Spinal cord (tissue), 10 donors: ENCODE measurements at places on chromosomes 1 and 21. TPM values are rescaled to one million over a fixed set of nuclear protein-coding genes. Genes with fewer than 3 reads are reported as not detected.

TMEM54 gene
- 7.1 TPM for total RNA-seq

- peak; percentile 47 for DNase-seq
Measured at GRCh38 chr21:39885119-39885848, 18.0 kb downstream of the PCP4 start.

GRCh38 chr1:119617751-119618691, 30.0 kb downstream of the ZNF697 start:
- DNase-seq, result no peak

KRTAP19-1 gene
- not detected for total RNA-seq

DNA sequence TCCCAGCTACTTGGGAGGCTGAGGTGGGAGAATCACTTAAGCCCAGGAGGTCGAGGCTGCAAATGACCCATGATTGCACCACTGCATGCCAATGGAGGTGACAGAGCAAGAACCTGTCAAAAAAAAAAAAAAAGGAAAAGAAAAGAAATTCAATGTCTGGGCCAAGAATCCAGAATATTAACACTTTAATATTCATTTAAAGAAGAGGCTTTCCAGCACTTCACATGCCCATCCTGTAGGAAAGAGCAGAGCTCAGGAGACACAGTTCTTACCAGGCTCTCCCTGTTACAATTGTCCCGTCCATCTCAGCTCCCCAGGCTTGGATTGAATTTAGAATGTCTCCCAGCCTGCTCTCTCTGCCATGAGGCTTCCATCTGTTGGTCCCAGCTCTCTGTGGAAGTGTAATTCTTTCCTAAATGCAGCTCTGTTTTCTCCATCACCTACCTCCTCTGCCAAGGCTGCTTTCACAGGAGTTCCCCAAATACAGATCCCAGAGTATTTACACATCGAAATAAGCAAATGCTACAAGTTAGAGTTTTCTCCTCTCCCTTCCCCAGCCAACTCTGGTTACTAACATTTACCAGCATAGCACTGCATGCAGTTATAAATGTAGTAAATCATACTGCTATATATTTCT, 116.6 kb upstream of the CDC42BPA start:
- no peak for DNase-seq

RWDD3 gene
- 19.7 TPM for total RNA-seq

GRCh38 chr1:52209429-52209828, 67.5 kb downstream of the ZFYVE9 start:
- DNase-seq, result no peak

SDF4 gene
- 31.0 TPM for total RNA-seq

AMY1B gene
- not detected for total RNA-seq

GRCh38 chr1:65063025-65063424, 85.0 kb upstream of the AK4 start:
- DNase-seq, result no peak

HNRNPCL1 gene
- not detected for total RNA-seq

DNA sequence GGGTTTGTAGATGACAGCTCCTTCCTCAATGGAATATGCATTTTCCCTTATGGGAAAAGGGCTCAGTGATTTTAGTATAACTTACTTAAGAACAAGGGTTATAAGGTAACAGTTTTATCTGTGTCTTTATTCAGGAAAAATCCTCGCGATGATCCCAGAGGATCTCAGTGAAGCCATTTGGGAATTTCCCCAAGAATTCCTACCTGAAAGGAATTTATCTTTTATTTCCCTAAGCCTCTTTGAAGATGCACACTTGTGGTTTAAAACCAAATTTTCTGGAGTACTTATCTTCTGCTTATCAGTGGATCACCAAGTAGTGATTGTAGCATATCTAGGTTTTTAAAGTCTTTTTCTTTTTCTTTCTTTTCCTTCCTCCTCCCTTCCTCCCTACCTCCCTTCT, 58.8 kb downstream of the AK4 start:
- no peak for DNase-seq

DNA sequence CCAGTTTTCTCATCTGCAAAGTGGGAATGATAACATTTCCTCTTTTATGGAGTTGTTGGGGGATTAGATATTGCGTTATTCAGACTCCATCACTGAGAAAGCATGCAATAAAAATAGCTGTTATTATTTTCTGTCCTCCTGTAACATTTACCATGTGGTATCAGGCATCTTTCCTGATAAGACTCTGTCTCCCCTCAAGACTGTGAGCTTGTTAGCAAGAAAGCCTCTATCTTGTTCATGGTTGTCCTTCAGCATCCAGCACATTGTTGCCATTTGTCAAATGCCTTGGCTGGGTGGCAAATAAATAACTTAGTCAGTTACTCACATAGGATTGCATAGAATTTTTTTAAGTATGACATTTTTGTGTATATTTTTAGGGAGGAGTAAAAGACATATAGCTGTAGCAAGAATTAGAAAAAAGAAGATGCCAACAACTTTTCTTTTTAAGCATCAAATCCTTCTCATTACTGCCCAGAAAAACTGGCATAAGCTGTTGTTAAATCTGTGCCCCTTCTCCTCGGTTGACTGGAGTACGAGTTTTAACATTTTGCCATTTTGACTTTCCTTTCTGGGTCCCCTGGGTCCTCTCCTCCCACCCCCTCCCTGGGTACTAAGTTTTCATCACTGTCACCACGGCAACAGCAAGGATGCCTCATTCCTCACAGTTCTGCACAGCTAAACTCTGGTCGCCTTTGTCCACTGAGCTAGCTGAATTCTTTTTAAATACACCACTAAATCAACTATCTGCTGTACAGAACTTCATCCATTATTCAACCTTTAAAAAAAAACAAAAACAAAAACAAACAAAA, 1.0 kb upstream of the JAM2 start:
- DNase-seq, result peak; percentile 74

- no peak for DNase-seq
Measured at GRCh38 chr1:89548122-89548857, 23.7 kb downstream of the LRRC8B start.

IGSF9 gene
- 0.50 TPM for total RNA-seq

- DNase-seq, result no peak
Measured at GRCh38 chr1:170149241-170149640, 3.5 kb downstream of the NTMT2 start.

CFHR5 gene
- total RNA-seq, result 0.59 TPM

- no peak for DNase-seq
Measured at GRCh38 chr1:56447823-56448222, 131.5 kb downstream of the PLPP3 start.

BEST4 gene
- 0.40 TPM for total RNA-seq

ZBED6 gene
- 29.1 TPM for total RNA-seq

DNA sequence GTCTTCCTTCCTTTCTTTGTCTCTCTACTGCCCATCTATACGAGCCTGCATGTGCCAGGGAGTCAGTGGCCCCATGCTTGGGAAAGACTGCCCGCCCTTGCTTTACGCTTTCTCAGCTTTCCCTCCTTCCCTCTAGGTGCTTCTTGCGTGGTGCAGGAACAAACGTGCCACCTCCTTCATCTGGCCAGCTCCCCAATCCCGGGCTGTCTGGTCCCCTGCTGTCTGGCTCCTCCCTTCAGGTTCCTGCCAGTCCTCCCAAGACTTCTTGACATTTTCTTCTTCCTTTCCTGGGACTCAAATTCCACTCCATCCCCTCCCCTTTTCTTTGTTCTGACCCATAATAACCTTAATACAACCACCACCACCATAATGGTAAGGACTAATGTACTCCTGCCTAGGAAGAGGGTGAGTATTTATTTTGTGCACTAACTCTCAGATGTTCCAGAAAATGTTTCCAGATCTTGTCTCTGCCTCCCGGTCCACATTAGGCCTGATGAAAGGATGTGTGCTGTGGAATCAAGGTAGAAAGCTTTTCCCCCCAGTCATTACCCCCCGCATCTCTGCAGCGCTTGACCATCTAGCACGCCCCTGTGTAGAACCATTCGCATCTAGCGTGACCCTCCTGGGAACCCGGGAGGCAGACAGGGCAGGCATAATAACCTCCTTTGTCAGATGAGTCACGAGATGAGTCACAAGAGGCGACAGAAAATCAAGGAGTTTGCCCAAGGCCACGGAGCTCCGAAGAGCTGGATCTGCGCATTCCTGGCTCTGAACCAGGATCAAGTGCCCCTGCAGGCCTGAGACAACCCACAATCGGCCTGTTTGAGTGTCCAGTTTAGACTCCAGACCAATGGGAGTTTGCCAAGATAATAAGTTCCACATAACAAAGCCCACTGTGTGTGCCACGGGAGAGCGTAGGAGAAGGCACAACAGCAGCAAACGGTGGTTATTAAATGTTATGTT, 60.1 kb upstream of the NEK2 start:
- no peak for DNase-seq

GRCh38 chr1:82695443-82695842, 894.7 kb downstream of the ADGRL2 start:
- DNase-seq, result no peak

FAM72B gene
- 3.1 TPM for total RNA-seq
